ENCODE measurements at places on chromosomes 2 and 18.

DNA sequence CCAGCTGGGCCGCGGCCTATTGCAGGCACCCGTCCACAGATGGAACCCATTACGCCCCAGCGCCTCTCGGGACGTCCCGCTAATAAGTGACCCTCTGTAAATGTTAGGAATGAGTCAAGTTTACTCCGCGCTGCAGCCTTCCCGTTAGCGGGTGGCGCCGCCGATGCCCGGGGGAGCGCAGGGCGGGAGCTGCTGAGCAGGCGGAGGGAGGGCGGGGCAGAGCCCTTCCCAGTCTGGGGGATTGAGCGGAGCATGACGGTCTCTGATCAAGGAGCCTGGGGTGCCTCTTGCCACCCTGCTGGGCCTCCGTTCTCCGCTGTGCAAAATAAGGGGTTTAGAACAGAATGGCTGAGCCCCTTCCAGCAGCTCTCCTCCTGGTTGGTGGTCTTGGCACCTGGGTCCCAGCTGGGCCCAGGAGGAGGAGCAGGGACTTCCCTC, 10.5 kb downstream of the CROCC2 start:
- peak; percentile 73 for DNase-seq

- no peak for DNase-seq
These were observed 118.8 kb downstream of the LDLRAD4 start for GRCh38 chr18:13337369-13337768.

- no peak for DNase-seq
These were observed 738.4 kb upstream of the ID2 start for GRCh38 chr2:7943446-7943845.

- no peak for DNase-seq
These were observed 92.7 kb upstream of the FN1 start for GRCh38 chr2:215528555-215528954.

DNA sequence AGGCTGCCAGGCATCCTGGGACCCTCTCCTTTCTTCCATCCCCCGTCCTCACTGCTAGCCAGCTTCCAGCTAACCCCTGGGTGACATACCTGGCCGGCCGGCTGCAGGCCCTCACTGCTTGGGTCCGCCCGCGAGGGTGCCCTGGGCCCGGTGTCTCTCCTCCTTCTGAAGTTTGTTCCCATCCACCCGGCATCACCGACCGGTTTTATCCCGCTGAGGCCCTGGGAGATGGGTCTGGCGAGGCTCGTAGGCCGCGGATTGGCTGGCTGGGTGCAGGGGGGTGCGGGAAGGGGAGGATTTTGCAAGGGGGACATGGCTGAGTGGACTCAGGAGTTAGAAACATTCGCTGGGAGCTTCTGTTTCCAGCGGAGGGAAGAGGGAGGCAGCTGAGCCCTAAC, at the start of gene PAX8:
PAX8 (minus strand) TSS at position 180 of the 398 bp plus-strand sequence. CDS start 527 bp downstream, outside the sequence.
- DNase-seq, result no peak

DNA sequence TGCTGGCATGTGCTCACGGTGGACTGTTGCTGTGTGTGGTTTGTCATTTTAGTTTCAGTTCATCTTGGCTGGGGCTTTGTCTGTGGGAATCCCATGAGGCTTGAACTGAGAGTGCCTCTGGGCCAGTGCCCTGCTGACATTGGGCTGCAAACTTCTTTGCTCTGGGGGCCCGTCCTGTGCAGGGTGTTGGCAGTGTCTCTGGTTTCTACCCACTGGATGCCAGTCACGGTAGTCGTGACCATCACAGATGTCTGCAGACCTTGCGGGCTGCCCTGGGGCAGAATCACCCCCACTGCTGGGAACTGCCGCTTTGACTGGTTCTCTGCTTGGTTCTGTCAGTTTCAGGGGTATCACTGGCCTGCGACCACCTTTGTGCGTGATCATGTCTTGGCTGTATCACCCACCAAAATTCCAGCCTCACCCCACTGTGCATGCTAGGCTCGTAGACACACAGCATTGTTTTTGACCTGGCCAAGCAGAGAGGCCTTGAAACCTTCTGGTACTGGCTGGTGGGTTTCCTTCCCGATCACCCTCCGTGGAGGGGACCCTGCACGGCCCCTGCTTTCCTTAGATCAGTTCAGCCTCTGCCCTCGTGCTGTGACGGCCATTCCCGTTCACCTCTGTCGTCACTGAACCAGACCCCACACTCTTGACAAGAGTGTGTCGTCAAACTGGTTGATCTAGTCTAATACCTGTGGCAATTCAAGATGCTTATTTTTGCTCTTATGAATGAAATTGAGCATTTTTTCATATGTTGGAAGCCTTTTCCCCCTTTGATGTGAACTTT, 57.6 kb downstream of the KCNG2 start:
- peak; percentile 6 for DNase-seq

DNA sequence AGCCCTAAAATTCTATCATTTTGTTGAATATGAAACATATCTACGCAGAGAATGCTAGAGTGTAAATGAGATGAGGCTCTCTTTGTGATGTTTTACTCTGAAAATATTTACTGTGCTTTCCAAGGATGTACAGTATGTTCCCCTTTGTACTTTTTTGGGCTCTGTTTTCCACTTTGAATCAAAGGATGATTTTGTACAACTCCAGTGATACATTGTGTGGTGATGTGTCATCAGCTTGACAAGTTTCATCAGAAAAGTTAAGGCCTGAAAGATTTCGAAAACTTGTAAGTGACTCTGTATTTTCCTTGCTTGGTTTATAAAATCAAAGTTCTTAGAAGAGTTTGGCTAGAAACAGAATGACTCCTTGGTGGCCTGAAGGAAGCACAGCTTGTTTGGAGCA, 206.3 kb downstream of the LTBP1 start:
- DNase-seq, result no peak

Data from retina (tissue), 1 donor.